ENCODE measurements at places on chromosomes 16 and 17.

DNA sequence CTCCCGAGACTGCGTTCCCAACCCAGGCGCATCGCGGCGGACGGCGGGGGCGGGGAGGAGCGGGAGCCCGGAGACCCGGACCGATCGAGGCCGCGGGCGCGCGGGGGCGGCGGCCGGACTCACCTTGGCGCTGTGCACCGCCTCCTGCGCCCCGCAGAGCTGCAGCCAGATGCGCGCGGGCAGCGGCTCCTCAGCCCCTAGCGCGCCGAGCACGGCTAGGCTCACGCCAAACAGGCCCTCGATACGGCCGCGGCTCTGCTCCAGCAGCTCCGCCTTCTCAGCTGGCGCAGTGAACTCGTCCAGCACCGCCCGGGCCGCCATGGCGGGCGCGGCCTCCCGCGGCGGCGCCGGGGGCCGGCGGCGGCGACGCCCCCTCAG is 339 bp downstream of the N4BP1 start:
- peak; percentile 60 for DNase-seq

DNA sequence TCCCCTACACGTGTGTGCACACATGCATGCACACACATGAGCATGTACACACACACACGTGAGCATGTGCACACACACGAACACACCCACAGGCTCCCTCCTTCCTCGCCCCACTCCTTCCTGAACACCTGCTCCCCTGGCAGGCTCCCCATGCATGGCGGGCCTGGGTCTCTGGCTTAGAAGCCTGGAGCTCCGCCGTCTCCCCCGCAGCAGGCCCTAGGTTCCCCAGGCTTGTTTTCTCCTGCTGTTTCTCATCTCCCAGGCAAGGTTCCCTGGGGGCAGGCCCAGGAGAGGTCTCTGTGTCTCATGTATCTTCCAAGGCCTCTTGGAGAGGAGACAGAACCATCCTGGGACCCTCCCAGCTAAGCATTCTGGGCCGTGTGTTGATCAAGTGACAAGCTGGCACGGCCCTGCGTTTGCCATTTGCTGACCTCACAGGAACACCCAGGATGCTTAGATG is 202.3 kb upstream of the CIBAR2 start:
- DNase-seq: no peak

DNA sequence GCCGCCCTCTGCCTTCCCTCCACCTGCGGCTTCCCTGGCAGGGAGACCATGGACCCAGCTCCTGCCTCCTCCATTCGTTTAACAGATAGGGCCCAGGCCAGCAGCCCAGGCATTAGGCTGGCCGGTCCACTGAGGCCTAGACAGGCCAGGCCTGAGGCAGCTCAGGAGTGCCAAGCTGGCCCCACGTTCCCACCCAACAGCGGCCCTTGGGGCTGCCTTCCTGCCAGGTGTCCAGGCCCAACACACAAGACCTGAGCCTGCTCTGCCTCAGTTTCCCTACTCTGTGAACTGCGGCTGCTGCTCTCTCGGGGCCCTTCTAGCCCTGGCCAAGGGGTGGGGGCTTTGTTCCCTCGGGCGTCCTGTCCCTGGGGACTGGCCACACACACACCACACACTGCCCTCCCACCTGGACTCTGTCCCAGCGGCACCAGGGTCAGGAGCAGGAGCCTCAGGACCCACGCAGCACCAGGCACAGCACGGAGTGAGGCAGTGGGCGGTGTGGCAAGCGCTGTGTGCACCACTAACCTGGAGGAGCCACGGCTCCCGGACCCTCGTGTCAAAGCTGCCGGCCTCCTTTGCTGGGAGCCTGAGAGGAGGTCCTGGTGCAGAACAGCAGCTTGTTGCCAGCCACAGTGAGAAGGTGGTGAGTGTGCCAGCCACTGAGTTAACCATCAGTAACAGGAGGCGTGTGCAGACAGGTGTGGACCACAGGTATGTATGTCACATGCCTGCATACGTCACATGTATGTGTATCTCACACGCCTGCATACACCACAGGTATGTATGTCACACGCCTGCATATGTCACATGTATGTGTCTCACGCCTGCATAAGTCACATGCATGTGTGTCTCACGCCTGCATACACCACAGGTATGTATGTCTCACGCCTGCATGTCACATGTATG is 14.6 kb upstream of the CDH15 start:
- DNase-seq: no peak

- no peak for DNase-seq
Observed at GRCh38 chr16:12160815-12161550, 184.4 kb downstream of the SNX29 start.
